ENCODE measurements at places on chromosomes 13 and 19.

GRCh38 chr13:97130190-97130589 lies 91.9 kb upstream of the MBNL2 start:
- no peak for DNase-seq

DNA sequence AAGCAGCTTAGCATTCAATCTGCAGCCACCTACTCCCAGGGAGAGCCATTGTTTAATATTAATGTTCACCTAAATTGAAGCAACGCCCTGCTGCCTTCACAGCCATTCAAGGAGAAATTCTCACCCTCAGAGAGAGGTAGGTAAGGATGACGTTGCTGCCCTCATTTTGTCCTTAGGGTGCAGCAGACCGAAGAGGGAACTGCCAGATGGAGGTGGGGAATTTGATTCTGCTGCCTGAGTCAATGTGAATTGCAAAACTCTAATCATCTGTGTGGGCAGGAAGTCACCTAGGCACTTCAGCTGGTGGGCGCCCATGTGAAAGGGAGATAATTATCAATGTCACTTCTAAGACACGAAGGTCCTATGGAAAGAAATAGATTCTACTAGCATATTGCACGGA lies 503.4 kb downstream of the TBC1D4 start:
- DNase-seq, result no peak

DNA sequence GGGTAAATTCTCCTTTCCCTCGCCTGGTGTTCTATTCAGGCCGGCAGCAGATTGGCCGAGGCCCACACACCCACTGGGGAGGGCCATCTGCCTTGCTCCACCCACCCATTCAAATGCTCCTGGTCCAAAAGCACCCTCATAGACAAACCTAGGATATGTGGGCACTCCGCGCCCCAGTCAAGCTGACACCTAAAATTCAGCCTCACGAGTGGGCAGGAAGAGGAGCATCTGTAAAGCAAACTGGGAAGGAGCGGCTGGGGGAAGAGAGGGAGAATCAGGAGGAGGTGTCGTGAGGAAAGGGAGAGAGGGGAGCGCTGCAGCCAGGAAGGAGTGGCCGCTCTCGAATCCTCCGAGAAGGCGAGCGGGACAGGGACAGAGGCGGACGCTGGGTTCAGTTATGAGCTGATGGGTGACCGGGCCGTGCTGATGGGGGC lies 136.9 kb downstream of the USP12 start:
- DNase-seq, result peak; percentile 65

DNA sequence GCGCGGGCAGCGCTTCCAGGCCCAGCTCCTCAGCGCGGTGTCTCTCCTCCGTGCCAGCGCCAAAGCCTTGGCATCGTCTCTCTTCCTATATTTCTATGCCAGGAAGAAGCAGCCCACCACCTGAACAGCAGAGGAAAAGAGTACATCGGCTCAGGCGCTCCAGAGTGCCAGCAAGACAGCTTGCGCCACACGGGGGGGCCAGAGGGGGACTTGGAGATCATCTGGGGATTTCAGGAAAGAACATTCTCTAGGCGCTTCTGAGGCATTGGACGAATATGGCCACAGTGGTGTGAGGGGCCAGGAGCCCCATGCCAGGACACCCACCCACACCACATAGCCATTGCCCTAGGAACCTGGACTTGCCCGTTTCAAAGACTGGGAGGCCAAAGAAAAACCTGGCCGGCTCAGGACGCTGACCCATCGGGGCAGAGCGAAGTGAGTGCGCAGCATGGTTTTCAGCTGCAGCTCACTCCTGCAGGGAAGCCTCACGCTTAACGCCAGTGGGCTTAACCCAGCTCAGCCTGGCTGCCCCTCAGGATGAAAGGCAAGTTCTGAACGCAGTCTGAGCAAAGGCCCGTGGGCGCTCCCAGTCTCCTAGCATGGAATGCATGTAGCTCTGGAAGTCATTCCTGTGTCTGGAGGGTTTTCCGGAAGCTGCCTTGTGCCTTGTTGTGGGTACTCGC lies 62.1 kb downstream of the GGACT start:
- peak; percentile 44 for DNase-seq

- no peak for DNase-seq
Measured at GRCh38 chr19:39971380-39972035, 543 bp downstream of the PSMC4 start.

DNA sequence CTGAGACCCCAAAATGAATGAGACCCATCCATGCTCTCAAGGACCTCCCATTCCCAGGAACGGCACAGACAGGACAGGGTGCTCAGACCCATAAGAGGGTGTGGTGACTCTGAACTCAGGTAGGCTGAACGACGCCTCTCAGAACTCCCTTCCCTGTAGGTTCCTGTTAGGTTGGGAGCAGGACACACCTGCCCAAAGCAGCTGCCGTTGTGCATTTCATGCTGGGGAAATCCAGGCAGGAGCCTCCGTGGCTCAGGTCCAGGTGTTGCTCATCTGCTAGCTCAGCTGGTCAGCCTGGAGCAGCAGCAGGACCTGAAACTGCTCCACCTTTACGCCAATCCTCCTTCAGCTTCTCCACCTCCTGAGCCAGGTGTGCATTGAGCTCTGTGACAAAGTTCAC lies 19.1 kb upstream of the TEX101 start:
- peak; percentile 33 for DNase-seq

- no peak for DNase-seq
Measured at GRCh38 chr19:51333836-51334460, 8.0 kb downstream of the VSIG10L start.

GRCh38 chr19:18364826-18365528 lies 21.0 kb upstream of the GDF15 start:
- peak; percentile 89 for DNase-seq

DNA sequence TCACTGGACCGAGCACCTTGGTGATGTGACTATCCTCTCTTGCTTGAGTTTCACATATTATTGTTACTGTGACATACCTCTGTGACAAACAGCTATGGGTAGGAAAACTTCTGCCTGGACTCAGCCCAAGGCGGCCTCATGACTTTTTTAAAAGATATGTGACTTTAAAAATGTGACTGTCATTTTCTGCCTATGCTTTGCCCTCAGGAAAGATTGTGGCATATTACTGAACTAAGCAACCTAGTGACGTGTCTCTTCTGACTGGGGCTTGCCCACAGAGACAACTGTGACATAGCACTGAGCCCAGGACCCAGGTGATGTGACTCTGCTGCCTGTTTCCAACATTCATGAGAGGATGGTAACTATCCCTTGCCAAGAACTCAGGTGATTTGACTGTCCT lies 84.8 kb downstream of the ZNF728 start:
- DNase-seq, result no peak

DNA sequence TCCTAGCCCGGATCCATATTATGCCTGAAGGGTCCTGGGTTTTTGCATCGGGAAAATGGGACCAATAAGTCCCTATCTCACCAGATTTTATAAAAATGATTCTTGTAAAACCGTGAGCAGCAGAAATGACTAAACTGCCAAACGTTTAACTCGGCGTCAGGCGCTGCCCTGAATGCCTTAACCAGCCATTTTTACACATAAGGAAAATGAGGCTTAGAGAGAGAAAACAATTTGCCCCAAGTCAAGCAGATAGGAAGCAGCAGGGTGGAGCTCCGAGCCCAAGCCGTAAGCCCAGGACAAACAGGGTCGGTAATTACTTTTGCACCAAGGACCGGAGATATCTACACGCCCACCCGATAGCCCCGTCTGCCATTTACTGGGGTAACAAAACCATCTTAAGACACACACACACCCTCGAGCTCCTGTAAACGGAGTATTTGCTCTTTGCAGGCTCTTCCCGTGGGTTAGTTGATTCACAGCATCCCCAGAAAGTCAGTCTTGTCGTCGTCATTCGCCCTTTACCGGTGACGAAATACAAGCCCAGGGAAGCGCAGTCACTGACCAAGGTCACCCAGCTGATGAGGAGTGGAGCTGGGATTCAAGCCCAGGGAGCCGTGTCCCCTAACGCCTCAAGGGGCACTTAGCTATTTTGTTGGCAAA lies 16.0 kb upstream of the MRI1 start:
- DNase-seq, result no peak

DNA sequence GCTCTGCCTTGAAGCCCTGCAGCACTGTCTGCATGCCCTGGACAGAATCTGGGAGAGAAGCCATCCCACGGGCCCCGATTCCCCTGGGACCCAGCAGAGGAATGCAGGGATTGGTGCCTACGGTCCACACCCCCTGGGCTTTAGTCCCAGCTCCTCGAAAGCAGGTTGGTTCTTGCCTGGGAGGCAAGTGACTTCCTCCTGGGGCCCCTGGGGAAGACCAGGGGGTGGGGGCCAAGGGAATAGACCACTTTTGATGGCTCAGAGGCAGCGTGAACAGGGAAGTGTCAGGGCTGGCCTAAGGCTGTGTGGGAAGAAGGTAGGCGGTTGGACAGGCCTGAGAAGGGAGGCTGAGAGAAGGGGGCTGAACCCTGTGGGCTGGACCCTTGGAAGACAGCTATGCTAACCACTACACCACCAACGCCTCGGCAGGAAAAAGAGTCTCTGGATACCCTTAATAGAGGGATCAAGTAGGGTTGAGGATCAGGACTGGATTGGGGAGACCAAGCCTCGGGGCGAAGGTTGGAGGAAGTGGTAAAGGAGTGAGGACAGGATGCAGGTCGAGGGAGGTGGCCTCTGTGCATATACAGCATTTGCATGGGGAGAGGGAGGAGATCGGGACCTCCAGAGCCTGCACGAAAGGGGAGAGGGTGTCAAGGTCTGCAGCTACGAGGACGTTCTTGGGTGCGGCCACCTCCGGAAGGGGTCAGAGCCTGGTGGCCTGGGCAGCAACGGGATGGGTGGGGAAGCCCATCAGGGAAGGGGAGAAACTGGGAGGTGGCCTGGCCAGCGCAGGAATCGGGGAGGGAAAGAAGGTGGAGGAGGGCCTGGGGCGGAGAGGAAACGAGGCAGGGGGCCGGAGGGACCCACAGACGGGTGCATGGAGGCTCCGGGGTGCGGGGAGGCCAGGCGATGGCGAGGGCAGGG lies 709 bp downstream of the DPP9 start:
- DNase-seq, result no peak

GRCh38 chr19:38661996-38662395 lies 14.5 kb downstream of the ACTN4 start:
- DNase-seq, result peak; percentile 81

GRCh38 chr19:35363001-35363590 lies 4.8 kb downstream of the FFAR3 start:
- no peak for DNase-seq

- no peak for DNase-seq
Measured at GRCh38 chr13:111510502-111511218, 190.2 kb downstream of the TEX29 start.

- DNase-seq, result peak; percentile 59
Measured at GRCh38 chr19:35267353-35267817, 1.4 kb upstream of the USF2 start.

All from islet precursor cell (in vitro differentiated cells).